ENCODE measurements at places on chromosomes 4 and X.

GRCh38 chr4:144670776-144671175 lies 24.8 kb downstream of the HHIP start:
- DNase-seq = no peak

DNA sequence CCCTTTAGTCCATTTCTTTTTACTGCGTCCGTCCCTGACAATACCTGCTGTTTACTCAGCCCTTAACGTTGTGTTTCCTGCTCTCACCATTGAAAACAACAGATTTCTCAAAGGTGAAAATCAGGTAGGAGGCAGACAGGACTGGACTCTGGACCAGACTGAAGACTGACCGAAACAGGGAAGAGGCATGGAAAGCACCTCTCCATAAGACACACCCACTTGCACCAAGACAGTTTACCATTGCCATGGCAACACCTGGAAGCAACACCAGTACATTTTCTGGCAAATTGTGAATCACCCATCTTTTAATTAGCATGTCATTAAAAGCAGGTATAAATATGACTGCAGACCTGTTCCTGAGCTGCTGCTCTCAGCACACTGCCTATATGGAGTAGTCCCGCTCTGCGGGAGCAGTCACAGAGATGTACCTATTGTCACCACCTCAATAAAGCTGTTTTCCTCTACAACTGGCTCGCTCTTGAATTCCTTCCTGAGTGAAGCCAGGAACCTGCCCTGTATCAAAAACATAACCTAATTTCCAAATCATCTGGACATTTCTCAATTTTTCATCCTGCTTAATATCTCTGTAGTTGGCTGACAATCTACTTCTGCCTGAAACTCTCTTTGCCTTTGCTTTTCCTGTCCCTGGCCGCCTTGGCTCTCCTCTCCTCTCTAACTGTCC lies 117.0 kb downstream of the RNF150 start:
- DNase-seq = no peak

- DNase-seq = no peak
Observed at GRCh38 chrX:110046001-110046400, 43.1 kb downstream of the TMEM164 start.

DNA sequence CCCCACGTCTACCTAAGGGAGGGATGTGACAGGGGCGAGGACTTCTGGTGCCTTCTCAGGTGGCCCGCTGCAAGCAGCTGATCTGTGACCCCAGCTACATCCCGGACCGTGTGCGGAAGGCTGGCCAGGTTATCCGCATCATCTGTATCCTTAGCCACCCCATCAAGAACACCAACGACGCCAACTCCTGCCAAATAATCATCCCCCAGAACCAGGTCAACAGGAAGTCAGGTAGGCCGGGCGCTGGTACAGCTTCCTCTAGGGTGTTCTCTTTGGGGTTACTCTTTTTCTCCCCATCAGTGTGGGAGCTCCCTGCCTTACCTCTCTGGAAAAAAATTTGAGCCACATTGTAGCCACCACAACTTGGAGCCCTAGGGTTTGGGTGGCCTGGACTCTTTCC lies 2.4 kb upstream of the FAM50A start:
- DNase-seq = no peak

GRCh38 chrX:10086676-10087075 lies 70.1 kb upstream of the CLCN4 start:
- DNase-seq = no peak

DNA sequence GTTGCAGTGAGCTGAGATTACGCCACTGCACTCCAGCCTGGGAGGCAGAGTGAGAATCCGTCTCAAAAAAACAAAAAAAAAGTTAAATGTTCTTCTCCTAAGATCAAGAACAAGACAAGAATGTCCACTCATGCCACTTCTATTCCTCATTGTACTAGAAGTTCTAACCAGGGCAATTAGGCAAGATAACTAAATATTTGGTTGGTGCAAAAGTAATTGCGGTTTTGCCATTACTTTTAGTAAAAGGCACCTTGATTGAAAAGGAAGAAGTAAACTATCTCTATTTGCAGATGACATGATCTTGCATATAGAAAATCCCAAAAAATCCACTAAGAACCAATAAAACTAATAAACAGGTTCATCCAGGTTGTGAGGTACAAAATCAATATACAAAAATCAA lies 24.0 kb upstream of the SLC7A3 start:
- no peak for DNase-seq
